Right kidney (tissue), 9 donors: ENCODE measurements at places on chromosomes 7 and 10.
A peak's percentile ranks its signal among the peaks of the same experiment; 100 is the strongest.

DNA sequence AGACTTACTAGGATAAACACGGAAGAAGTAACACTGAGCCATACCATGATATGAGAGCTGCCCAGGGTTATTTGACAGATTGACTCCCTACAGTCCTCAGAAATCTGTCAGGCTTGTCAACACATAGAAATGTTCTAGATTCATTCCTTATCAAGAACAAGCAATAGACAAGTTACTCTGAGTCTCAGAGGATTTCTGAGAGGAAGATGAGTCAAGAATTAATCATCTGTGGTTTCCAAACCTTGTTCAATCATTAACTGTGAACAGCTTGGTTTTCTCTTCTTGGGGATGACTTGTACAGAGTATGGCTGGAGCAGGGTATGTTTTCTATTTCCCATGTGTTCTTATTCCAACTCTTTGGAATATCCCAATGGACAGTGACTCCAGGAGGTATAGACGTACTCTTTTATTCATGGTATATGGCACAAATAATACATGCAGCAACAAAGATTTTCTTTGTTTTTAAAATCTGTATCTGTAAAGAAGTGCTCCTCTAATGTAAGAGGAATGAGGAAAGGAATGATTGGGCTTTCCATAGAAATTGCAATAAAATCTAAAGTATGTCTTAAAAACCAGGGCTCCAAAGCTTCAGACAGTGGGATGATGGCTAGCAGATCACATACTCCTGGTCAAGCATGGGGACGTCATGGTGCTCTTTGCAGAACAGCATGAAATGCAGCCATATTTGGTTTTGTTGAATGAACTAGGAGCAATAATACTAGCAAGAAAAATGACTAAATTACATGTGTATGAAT lies 11.9 kb upstream of the SFR1 start:
- DNase-seq = no peak

- DNase-seq = no peak
These were observed 762.3 kb downstream of the AUTS2 start for GRCh38 chr7:70360557-70360956.

- no peak for DNase-seq
These were observed 25.3 kb downstream of the GFRA1 start for GRCh38 chr10:116247691-116248090.

DNA sequence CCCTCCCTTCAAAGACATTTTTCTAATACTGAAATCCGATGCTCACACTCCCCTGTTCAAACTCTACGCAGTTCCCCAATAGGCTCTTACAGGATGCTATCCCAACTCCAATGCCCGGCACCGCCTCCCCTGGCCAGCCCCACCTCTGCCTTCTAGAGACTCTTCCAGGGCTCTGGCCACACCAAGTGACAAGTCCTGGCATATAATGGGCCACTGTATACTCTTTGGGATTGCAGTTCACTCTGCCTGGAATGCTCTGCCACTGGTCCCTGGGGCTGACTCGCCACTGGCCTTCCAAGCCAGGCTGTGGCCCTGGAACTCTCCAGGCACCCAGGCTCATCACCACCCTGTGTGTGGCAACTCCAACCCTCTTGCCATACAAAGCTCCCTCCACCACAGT lies 3.1 kb upstream of the BRI3 start:
- DNase-seq = no peak

DNA sequence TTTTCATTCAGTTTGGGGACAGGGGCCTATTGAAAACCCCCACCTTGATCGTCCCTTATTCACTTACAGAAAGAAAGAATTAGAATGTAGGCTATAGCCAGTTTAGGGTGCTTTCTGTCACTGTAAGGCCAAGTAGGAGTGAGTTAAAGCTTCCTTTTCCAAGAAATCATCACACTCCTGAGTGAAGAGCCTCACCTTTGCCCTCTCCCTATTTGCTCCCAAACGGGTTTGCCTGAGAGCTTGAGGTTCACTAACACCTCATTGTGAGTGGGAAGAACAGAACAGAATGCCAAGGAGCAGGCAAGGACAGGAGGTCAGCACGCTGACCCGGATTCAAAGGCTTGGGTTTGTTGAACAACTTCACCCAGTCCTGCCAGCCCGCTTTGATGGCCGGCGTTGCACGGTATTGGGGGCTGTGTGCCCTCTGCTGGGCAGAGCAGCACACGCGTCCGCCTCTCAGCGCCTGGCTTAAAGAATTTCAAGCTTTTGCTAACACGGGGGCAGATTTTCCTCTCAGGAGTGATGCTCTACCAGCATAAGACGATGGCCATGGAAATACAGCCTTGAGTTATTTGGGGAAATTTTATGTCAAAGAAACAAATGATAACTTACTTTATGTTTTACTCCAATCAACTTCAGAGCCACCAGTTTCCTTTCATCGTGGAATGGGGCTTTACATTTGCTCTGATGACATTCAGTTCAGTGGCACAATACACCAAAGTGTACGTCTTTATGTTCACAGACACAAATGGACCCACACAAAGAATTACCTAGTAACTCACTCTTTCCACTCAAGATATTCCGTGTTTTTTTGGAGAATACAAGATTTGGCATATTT lies 470.0 kb downstream of the SUGCT start:
- peak; percentile 37 for DNase-seq

GRCh38 chr7:152617056-152617455 lies 58.9 kb downstream of the XRCC2 start:
- no peak for DNase-seq

GRCh38 chr7:40303996-40304395 lies 169.2 kb downstream of the SUGCT start:
- DNase-seq = no peak

DNA sequence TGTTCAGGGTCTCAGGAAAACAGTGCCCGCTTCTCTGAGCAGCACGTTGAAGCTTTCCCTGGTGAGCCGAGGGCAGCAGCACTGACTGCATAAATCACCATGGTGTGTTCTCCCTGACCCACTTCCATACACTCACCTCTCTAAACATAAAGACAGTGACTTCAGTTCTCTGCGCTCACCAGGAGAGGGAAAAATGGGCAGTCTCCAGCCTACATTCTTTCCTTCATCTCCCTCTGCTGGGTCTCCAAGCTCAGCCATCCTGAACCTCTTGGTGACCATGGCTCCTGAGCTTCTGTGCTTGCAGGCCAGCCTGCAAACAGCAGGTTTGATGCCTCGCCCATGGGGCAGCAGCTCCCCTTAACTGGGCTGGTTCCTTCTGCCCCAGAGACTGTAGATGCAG lies 236.6 kb upstream of the ZNF32 start:
- no peak for DNase-seq

DNA sequence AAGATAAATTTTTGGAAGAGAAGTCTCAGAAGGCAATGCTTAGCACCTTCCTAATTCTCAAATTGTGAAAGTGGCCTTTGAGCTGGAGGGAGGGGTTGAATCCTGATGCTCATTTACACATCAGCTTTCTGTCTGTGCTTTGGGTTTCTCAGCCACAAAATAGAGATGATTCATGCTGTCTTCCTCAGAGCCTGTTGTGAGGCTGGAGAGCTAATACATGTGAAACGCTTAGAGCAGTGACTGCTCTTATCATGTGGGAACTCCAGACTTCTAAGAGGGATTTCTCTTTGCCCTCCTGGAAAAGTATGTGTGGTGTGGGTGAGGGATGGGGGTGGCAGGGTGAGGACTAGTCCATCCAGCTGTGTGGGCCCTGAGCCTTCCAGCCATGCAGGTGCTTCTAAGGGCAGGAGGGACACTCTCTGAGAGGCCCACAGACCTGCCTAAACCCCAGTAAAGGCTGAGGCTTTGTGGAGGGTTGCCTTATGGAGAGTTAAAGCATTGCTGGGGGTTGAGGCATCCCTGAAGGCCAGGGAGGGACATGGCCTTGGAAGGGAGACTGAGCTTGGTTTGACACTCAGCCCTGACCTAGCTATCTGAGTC lies 4.8 kb upstream of the EVX1 start:
- DNase-seq = no peak

- DNase-seq = peak; percentile 90
These were observed 573 bp downstream of the BLVRA start for GRCh38 chr7:43758822-43759683.

GRCh38 chr7:143884969-143885559 lies 16.9 kb downstream of the TCAF1 start:
- peak; percentile 82 for DNase-seq

GRCh38 chr10:119772334-119772733 lies 46.5 kb downstream of the INPP5F start:
- no peak for DNase-seq

- DNase-seq = no peak
These were observed 223.3 kb upstream of the NFE2L3 start for GRCh38 chr7:25928549-25929330.

GRCh38 chr7:98294798-98295382 lies 13.4 kb downstream of the BRI3 start:
- peak; percentile 68 for DNase-seq

GRCh38 chr7:20513341-20513740 lies 102.1 kb upstream of the ABCB5 start:
- no peak for DNase-seq

GRCh38 chr7:23357190-23358093 lies 58.3 kb downstream of the MALSU1 start:
- DNase-seq = no peak

GRCh38 chr7:26618449-26618848 lies 245.9 kb downstream of the SKAP2 start:
- DNase-seq = no peak

- DNase-seq = no peak
These were observed 34.5 kb downstream of the CREB3L2 start for GRCh38 chr7:137967143-137968018.

DNA sequence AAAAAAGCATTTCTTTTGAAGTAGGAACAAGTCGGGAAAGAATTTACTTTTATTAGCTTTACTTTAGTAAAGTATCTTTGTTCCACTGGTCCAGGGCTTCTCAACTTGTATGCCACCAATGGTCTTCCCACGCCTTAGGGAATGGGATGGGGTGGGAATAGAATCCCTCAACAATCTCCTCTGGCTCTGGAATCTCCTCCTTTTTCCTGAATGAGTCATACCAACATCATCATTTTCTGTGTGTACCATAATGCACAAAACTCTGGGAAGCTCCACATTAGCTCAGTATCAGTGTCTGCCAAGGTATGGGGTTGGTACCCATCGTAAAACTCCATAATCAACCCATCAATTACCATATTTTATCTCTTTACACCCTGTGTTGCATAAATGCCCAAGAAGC lies 159.4 kb upstream of the BMPER start:
- DNase-seq = no peak

DNA sequence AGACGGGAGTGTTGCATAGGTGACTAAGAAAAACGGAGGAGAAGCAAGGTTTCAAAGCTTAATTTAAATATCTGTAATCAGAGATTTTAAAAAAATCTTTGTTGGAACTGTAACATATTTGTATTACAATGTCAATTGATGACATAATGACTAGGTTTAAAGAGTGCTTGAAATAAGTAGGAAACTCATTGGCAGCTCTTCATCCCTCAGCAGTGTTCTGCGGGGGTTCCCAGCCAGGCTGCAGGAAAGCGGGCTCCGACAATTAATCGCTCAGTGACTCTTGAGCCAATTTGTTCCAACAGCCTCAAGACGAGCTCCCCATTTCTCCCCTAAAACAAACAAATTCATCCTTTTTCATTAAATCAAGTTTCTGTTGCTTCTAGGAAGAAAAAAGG lies 22.6 kb downstream of the CPXM2 start:
- no peak for DNase-seq

GRCh38 chr7:112118581-112119566 lies 87.3 kb downstream of the DOCK4 start:
- no peak for DNase-seq

DNA sequence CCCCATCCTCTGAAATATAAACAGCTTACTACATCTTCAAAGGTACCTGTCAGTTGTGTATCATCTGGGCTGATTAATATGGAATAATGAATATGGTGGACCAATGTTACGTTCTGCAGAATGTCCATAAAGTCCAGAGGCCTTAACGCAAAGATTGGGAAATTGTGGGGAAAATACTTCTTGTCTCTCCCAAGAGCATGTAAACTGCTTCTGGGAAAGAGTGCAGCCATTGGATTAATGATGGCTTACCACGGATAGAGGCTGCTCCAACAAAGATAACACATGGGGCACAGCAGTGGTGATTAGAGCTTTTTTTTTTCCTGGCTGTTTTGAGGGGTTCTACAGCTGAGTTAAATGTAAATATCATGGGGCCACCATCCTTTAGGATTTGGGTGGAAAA lies 340.4 kb upstream of the AKR1E2 start:
- DNase-seq = no peak

DNA sequence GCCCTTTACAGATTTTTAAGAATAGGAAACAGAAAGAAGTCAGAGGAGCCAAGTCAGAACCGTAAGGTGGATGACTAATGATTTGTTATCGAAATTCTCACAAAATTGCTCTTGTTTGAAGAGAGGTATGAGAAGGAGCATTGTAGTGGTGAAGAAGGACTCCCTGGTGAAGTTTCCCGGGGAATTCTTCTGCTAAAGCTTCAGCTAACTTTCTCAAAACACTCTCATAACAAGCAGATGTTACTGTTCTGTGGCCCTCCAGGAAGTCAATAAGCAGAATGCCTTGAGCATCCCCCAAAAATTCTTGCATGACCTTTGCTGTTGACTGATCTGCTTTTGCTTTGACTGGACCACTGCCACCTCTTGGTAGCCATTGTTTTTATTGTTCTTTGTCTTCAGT lies 152.9 kb downstream of the HGF start:
- DNase-seq = no peak

DNA sequence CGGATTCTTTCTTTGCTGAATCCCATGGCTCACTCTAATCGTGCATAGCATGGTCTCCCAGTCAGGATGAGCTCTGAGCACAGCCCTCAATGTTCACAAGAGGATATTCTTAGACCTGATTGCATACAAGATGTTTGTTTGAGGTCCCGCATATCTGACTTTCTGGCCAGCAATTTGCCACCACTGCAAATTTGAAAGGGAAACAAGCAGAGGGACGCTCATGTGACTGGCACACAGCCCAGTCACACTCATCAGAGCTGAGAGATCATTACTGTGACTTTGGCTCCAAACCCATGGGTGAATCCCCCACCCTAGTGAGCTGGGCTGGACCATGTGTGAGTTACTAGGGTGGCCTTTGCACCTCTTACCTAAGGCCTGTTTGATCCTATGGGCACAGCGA lies 9.9 kb downstream of the TAS2R41 start:
- no peak for DNase-seq

DNA sequence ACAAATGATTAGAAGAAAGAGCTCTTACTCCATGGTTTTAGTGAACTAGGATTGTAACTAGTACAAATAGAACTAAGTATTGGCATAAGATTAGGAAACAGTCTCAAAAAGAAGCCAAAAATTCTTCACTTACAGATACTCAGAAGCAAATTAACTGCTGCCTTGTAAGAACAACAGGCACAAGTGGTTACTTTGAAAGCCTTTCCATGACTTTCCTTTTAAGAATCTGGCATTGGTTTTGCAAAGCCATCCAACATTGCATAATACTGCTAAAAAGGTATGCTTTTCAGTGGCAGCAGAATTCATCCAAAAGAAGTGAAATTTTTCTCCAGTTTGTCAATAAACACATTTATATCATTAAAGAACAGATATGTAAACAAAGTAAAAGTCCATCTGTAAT lies 126.8 kb upstream of the ODAD2 start:
- no peak for DNase-seq
